ENCODE measurements at places on chromosomes 16 and 17. TPM values are rescaled to one million over a fixed set of nuclear protein-coding genes. Genes with fewer than 3 reads are reported as not detected.

HBQ1 gene
- 5.7 TPM for total RNA-seq

HSPB9 gene
- total RNA-seq: not detected

DHRS7B gene
- 21.1 TPM for total RNA-seq

HSD17B1 gene
- total RNA-seq: 0.75 TPM

MAZ gene
- 150 TPM for total RNA-seq

SLC47A2 gene
- total RNA-seq: 0.05 TPM

TRIM16 gene
- total RNA-seq: 261 TPM

RAP1GAP2 gene
- 15.6 TPM for total RNA-seq

FMNL1 gene
- 42.9 TPM for total RNA-seq

CCDC78 gene
- 7.1 TPM for total RNA-seq

DPEP3 gene
- not detected for total RNA-seq

PERCC1 gene
- total RNA-seq: not detected

KRTAP17-1 gene
- total RNA-seq: not detected

C16orf96 gene
- total RNA-seq: not detected

CCDC144A gene
- 1.1 TPM for total RNA-seq

G6PC1 gene
- total RNA-seq: not detected

CNTD1 gene
- total RNA-seq: 0.05 TPM

IL34 gene
- 0.72 TPM for total RNA-seq

NEUROD2 gene
- not detected for total RNA-seq

MT1F gene
- total RNA-seq: 13.0 TPM

DBNDD1 gene
- total RNA-seq: 61.0 TPM

ZDHHC1 gene
- total RNA-seq: 7.6 TPM

SPATA22 gene
- total RNA-seq: not detected

PRAC2 gene
- total RNA-seq: not detected

KRTAP4-9 gene
- total RNA-seq: not detected

PHF12 gene
- total RNA-seq: 33.3 TPM
